Heart left ventricle (tissue), 16 donors: ENCODE measurements at places on chromosomes 1 and 21.

- no peaks in the 10 kb centered on the region for H3K36me3 ChIP-seq
- H3K27ac ChIP-seq, result no peak overlapping the region
- H3K4me3 ChIP-seq, result no peak overlapping the region
- H3K4me1 ChIP-seq, result peaks cover 13% of the 10 kb centered on the region
Measured at GRCh38 chr1:87226341-87226760, 102.3 kb upstream of the LMO4 start.

GRCh38 chr1:201215531-201216357 is 25.1 kb downstream of the IGFN1 start:
- no peak overlapping the region for H3K27ac ChIP-seq
- no peaks in the 10 kb centered on the region for H3K36me3 ChIP-seq
- no peak overlapping the region for H3K4me3 ChIP-seq

GRCh38 chr1:83574791-83575190 is 424.1 kb downstream of the TTLL7 start:
- H3K27ac ChIP-seq, result no peak overlapping the region
- no peak for DNase-seq
- no peaks in the 10 kb centered on the region for H3K4me1 ChIP-seq
- no peaks in the 10 kb centered on the region for H3K27me3 ChIP-seq

GRCh38 chr1:119090250-119090649 is 50.2 kb downstream of the WARS2 start:
- H3K4me3 ChIP-seq, result no peak overlapping the region
- no peaks in the 10 kb centered on the region for H3K4me1 ChIP-seq
- no peak overlapping the region for H3K27ac ChIP-seq
- H3K27me3 ChIP-seq, result no peaks in the 10 kb centered on the region
- no peaks in the 10 kb centered on the region for H3K36me3 ChIP-seq
- DNase-seq, result no peak

- no peaks in the 10 kb centered on the region for H3K36me3 ChIP-seq
- H3K4me1 ChIP-seq, result peaks cover 46% of the 10 kb centered on the region
- no peak for DNase-seq
- peak overlapping the region; percentile 80 for H3K4me3 ChIP-seq
- no peaks in the 10 kb centered on the region for H3K27me3 ChIP-seq
- H3K27ac ChIP-seq, result peak overlapping the region; percentile 97
Measured at GRCh38 chr21:15732290-15732995, 2.7 kb downstream of the USP25 start.

DNA sequence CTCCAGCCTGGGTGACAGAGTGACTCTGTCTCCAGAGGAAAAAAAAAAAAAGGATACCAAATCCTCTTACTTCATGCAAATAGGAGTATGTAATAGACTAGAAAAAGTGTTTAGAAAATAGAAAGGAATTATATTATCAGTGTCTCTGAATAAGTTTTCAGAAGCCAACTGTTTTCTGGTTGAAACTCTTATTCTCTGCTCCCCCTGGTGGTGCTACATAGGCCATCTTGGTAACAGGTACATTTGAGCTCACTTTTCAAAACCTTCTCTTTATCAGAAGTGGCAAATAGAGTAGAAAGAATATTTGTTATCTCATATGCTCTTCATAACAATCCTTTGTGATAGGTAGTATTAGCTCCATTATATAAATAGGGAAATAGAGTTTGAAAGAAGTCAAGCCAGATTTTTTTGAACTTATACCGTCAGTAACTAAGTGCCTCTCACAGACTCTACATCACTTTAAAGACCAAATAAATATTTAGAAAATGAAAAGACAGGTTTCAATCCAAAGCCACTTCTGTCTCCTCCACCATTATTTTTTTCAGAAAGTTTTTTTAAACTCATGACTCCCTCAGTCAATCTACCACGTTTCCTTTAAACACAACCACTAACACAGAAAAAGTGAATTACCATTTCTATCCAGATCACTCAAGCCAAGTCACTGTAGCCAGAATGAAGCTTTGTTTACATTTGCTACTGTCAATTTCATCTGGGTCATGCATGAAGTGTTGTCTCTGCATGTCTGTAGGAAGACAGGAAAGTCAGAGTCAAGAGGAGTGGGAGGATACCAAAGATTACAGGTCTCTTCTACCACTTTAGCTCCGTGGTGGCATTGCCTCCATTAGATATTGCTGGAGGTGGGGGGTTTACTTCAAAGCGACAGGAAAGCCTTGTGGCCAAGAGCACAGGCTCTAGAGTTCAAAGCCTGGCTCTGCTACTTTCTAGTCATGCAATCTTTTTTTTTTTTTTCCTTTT is 45.6 kb downstream of the IL23R start:
- no peak for DNase-seq
- no peaks in the 10 kb centered on the region for H3K4me1 ChIP-seq
- no peak overlapping the region for H3K4me3 ChIP-seq
- H3K36me3 ChIP-seq, result no peaks in the 10 kb centered on the region

DNA sequence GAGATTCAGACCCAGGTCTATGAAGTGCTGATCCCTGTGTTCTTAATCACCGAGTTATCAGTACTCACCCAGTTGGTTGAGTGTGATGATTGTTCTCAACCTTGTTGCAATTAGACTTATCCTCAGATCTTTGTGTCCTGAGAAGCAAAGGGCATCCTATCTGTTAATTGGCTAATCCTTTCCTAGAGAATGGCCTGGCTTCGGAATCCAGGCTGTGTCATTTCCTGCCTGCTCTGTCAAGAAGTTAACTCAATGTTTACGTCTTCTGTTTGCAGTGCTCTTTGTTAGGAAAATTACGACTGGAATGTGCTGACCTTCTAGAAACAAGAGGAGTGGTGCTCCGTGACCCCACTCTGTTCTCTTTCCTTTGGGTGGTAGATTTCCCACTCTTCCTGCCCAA is 14.7 kb downstream of the GAS5 start:
- peaks cover 4% of the 10 kb centered on the region for H3K4me1 ChIP-seq
- no peaks in the 10 kb centered on the region for H3K27me3 ChIP-seq
- no peak for DNase-seq
- H3K36me3 ChIP-seq, result peaks cover 87% of the 10 kb centered on the region
- no peak overlapping the region for H3K4me3 ChIP-seq
- no peak overlapping the region for H3K27ac ChIP-seq

GRCh38 chr1:6500544-6501278 is 9.2 kb upstream of the PLEKHG5 start:
- peaks cover 37% of the 10 kb centered on the region for H3K4me1 ChIP-seq
- H3K4me3 ChIP-seq, result no peak overlapping the region
- H3K27me3 ChIP-seq, result no peaks in the 10 kb centered on the region

- H3K4me3 ChIP-seq, result no peak overlapping the region
- H3K27ac ChIP-seq, result no peak overlapping the region
- DNase-seq, result no peak
- peaks cover 1% of the 10 kb centered on the region for H3K4me1 ChIP-seq
- no peaks in the 10 kb centered on the region for H3K36me3 ChIP-seq
- no peaks in the 10 kb centered on the region for H3K27me3 ChIP-seq
Measured at GRCh38 chr1:230137337-230137815, 70.3 kb downstream of the GALNT2 start.

- H3K27ac ChIP-seq, result no peak overlapping the region
- no peak overlapping the region for H3K4me3 ChIP-seq
- no peaks in the 10 kb centered on the region for H3K36me3 ChIP-seq
- no peaks in the 10 kb centered on the region for H3K27me3 ChIP-seq
Measured at GRCh38 chr1:36707221-36707620, 224.5 kb upstream of the CSF3R start.

GRCh38 chr1:50308878-50309277 is 114.4 kb downstream of the DMRTA2 start:
- no peaks in the 10 kb centered on the region for H3K36me3 ChIP-seq
- no peak overlapping the region for H3K27ac ChIP-seq
- H3K27me3 ChIP-seq, result no peaks in the 10 kb centered on the region
- DNase-seq, result no peak

GRCh38 chr1:33082575-33083108 is 1.7 kb downstream of the AZIN2 start:
- no peak for DNase-seq
- no peaks in the 10 kb centered on the region for H3K36me3 ChIP-seq
- no peak overlapping the region for H3K27ac ChIP-seq
- peak overlapping the region; percentile 97 for H3K4me3 ChIP-seq
- no peaks in the 10 kb centered on the region for H3K27me3 ChIP-seq
- H3K4me1 ChIP-seq, result peaks cover 27% of the 10 kb centered on the region

- H3K27ac ChIP-seq, result peak overlapping the region; percentile 97
- no peak overlapping the region for H3K4me3 ChIP-seq
- peaks cover 79% of the 10 kb centered on the region for H3K4me1 ChIP-seq
- H3K27me3 ChIP-seq, result no peaks in the 10 kb centered on the region
Measured at GRCh38 chr1:207805841-207806421, 54.1 kb downstream of the CD46 start.

- H3K4me3 ChIP-seq, result no peak overlapping the region
- DNase-seq, result no peak
- H3K27me3 ChIP-seq, result peaks cover 27% of the 10 kb centered on the region
- no peak overlapping the region for H3K27ac ChIP-seq
Measured at GRCh38 chr1:29698033-29698432, 461.7 kb downstream of the PTPRU start.

- no peak for DNase-seq
- no peak overlapping the region for H3K27ac ChIP-seq
- H3K27me3 ChIP-seq, result no peaks in the 10 kb centered on the region
- no peak overlapping the region for H3K4me3 ChIP-seq
- no peaks in the 10 kb centered on the region for H3K36me3 ChIP-seq
Measured at GRCh38 chr1:78726686-78727085, 77.1 kb downstream of the IFI44 start.

- no peaks in the 10 kb centered on the region for H3K27me3 ChIP-seq
- peaks cover 18% of the 10 kb centered on the region for H3K4me1 ChIP-seq
- peak overlapping the region; percentile 69 for H3K4me3 ChIP-seq
- no peak for DNase-seq
- peak overlapping the region; percentile 93 for H3K27ac ChIP-seq
- H3K36me3 ChIP-seq, result no peaks in the 10 kb centered on the region
Measured at GRCh38 chr1:94543001-94543400, 1.4 kb upstream of the F3 start.

DNA sequence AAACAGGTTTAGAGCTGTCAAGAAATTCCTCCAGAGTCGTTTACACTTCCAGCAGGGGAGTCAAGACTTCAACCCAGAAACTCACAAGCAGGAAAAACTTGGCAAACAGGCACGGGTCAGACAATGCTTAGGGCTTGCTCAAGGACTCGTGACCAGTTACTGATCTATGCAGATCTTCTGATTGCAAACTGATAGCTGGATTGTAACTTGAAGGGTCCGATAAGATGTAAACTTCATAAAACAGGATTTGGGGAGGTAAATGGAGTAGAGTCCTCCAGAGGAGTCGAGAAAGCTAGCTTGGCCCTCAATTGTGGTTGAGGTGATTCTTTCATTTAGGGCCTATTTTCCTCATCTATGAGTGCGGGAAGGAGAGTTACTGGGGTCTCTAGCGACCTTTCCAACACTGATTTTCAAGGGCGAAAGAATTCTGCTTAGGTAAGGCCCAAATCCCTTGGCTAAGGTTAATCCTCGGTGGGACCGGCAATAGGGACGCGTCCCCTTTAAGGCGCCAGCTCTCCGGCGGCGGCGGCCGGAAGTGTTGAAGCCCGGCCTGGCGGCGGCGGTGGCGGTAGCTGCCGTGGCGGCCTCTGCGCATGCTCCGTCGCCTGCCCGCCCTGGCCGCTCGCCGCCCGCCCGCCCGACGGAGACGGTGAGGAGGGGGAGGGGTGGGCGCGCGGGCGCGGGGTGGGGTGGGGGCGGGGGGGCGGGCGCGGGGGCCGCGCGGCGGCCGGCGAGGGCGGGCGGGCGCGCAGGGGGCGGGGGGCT is at the start of gene GMEB1:
TSS of gene GMEB1 (plus strand) at position 594 of the 765 bp plus-strand sequence. CDS start 14,829 bp downstream, outside the sequence.
- no peaks in the 10 kb centered on the region for H3K27me3 ChIP-seq
- peaks cover 5% of the 10 kb centered on the region for H3K4me1 ChIP-seq
- DNase-seq, result peak; percentile 88
- H3K27ac ChIP-seq, result peak within 1 kb of the TSS; percentile 100
